NCI-H1105 treated with DMSO at 0.1 percent for 48 hours (cell line): ENCODE measurements at places on chromosomes 12 and 14.

DNA sequence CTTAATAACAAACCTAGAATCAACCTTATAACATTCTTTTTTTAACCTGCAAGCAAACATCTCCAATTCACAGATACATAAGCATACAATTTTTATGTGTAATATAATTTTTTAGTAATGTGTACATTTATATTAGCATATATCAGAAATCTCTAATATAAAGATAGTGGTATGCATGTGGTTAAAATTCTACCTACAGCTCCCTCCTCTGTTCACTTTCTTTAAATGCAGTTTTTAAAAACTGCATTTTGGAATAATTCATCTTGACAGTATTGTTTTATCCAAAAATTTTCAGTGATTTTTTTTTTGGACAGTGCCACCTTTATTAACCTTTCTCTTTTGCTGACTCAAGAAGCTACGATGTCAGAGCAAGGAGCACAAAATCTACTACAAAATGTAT is 13.2 kb upstream of the RXYLT1 start:
- DNase-seq = peak; percentile 2

GRCh38 chr14:54489731-54490444 is 1.1 kb upstream of the GMFB start:
- DNase-seq = no peak

DNA sequence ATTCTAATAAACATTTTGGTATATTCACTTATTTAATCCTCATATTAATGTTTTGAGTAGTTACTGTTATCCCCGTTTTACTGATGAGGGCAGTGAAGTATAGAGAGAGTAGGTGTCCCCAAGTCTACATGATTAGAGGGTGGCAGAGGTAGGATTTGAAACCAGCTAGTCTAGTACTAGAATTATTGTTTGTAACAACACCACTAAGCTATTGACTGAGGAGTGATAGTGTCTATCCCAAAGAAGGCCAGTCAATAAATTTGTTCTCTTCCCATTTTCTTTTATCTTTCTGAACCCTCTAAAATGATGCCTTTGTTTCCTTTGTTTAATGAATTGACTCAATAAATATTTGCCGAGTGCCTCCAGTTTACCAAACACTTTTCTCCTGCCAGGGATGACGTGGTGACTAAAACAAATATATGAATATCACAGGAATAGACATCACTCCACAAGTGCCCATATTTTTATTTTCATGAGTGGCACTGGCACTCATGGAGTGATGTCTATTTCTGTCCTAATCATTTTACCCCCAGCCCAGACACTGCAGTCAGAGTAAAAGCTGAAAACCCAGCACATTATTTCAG is 247.5 kb downstream of the SLC16A7 start:
- DNase-seq = no peak

DNA sequence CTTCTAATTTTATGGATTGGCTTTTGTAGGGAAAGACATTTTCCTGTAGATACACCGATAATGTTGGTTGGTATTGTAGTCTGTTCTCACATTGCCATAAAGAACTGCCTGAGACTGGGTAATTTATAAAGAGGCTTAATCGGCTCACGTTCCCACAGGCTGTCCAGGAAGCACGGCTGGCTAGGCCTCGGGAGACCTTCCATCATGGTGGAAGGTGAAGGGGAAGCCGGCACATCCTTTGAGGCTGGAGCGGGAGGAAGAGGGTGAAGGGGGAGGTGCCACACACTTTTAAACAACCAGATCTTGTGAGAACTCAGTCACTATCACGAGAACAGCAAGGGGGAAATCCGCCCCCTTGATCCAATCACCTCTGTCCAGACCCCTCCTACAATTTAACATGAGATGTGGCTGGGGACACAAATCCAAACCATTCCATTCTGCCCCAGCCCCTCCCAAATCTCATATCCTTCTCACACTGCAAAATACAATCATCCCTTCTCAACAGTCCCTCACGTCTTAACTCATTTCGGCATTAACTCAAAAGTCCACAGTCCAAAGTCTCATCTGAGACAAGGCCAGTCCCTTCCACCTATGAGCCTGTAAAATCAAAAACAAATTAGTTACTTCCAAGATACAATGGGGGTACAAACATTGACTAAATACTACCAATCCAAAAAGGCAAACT is 66.7 kb upstream of the EIF5 start:
- DNase-seq = no peak

DNA sequence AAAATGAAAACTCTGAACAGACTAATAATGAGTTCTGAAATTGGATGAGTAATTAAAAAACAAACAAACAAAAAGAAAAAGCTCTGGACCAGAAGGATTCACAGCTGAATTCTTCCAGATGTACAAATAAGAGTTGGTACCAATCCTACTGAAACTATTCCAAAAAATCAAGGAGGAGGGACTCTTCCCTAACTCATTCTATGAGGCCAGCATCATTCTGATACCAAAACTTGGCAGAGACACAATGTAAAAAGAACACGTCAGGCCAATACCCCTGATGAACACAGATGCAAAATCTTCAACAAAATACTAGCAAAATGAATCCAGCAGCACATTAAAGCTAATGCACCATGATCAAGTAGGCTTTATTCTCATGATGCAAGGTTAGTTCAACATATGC is 183.9 kb upstream of the CNOT2 start:
- no peak for DNase-seq

DNA sequence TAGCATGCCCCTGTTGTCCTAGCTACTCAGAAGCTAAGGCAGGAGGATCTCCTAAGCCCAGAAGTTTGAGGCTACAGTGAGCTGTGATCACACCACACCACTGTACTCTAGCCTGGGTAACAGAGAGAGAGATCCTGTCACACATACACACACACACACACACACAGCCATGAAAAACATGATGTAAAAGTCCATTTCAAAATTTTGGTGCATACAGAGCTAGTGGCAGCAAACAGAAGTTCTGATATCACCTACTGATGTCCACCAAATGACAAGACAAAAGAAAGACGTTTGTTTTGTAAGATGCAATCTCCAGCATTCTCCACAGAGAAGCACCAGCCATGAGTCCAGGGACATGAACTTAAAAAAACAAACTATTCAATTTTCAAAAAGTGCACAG is 15.9 kb downstream of the AREL1 start:
- DNase-seq = no peak

- peak; percentile 77 for DNase-seq
Measured at GRCh38 chr12:105920161-105920684, 218.5 kb downstream of the NUAK1 start.

GRCh38 chr14:26636561-26636960 is 38.7 kb upstream of the NOVA1 start:
- DNase-seq = no peak

DNA sequence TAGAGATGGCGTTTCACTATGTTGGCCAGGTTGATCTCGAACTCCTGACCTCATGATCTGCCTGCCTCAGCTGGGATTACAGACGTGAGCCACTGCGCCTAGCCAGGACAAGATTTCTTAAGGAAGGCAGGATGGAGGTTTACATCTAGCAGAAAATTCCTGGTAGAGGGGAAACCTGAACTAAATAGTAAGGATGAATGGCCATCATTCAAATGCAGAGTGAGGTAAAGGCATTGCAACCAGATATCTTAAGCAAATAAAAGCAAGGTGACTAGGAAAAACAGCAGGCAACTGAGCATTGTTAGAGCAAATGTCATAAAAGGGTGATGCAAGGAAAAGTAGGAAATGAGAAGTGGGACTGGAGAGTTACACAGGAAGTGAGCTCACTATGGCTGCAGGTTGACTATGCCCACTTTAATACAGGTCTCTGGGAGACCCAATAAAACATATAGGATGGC is 133.0 kb downstream of the SOX5 start:
- DNase-seq = no peak

DNA sequence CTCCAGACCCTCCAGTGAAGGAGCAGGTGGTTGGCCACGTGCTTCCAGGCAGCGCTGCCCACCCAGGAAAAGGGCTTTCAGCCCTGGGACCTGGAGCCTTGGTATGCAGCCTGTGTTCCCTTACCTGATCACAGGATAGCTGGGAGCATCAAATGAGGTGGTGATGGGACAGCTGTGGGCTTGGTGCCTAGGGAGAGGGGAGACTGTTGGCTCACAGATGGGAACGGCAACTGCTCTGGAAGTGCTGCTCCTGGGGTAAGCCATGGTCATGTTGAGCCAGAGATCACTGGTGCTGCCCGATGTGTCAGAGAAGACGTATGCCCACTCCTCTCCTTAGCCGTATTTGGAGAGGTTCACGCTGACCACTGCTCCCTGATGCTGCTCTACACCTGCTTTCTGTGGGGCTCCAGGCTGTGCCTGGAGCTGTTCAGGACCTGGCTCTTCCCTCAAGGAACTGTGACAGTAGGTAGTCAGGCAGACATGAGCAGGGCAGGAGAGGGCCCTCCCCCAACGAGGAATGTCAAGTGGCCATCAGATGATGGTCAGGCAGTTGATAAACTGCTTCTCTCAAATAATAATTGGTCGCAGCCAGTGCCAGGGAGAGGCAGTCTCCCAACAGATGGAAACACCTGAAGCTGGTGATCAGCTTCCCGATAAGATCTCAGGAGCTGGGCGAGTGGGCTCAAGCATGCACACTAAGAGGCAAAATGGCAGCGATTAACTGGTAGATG is 2.8 kb upstream of the CYP46A1 start:
- peak; percentile 87 for DNase-seq

GRCh38 chr12:27366621-27367020 is 34.0 kb downstream of the BMAL2 start:
- no peak for DNase-seq

GRCh38 chr12:92520511-92520910 is 182.3 kb upstream of the PLEKHG7 start:
- DNase-seq = no peak

GRCh38 chr14:100187247-100187833 is 27.9 kb upstream of the DEGS2 start:
- DNase-seq = no peak

- DNase-seq = no peak
Measured at GRCh38 chr12:79071498-79071897, 206.9 kb downstream of the SYT1 start.

DNA sequence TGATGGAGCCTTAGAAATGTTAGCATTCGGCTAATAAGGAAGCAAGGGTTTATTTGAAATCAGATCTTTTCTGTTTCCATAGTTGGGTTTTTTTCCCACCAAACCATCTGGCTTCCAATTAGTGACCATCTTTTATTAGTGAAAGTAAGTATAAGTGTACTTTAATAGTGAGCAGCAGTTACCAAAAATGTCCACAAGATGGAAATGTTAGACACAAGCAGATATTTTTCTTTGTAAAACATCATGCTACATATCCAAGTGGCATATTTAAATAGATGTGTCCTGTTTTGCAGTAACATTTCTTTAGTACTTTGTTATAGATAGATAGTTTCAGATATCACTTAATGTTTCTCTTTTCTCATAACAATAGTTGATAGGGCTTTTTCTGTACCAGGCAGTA is 28.8 kb downstream of the YEATS4 start:
- DNase-seq = no peak

GRCh38 chr12:43921666-43922337 is 85.9 kb downstream of the TMEM117 start:
- DNase-seq = no peak

- DNase-seq = no peak
Measured at GRCh38 chr14:32947081-32947480, 8.4 kb downstream of the NPAS3 start.

- DNase-seq = no peak
Measured at GRCh38 chr14:22508150-22508457, 80.9 kb downstream of the DAD1 start.

- no peak for DNase-seq
Measured at GRCh38 chr14:106518054-106518943, 991.9 kb downstream of the TMEM121 start.

DNA sequence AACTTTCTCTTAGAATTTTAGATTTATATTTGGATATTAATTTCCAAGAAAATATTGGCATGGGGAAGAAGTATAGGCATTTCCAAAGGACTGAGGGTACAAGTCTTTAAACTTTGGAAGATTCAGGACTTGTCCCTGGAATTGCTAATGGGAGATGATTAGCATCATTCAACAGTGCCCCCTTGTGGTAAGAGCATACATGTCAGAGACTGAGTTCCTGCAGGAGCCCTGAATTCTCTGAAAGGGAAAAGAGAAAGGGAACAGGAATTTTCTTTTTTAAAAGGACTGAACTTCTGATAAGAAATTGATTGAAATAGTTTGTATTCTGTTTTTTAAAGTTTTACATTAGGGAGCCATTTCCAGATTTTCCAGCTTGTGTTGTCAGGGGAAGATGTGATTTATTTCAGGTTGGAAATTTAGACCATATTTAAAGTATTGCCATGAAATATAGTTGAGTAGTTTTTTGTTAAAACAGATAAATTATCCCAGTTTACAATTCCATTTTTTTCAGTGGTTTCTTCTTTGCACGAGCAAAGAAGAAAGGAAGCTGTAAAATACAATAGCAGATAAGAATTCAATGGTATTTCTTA is 44.0 kb upstream of the REP15 start:
- peak; percentile 68 for DNase-seq

GRCh38 chr14:67623114-67623513 is 3.4 kb downstream of the ARG2 start:
- DNase-seq = peak; percentile 12

- no peak for DNase-seq
Measured at GRCh38 chr12:129394177-129394825, 509.5 kb downstream of the TMEM132D start.

DNA sequence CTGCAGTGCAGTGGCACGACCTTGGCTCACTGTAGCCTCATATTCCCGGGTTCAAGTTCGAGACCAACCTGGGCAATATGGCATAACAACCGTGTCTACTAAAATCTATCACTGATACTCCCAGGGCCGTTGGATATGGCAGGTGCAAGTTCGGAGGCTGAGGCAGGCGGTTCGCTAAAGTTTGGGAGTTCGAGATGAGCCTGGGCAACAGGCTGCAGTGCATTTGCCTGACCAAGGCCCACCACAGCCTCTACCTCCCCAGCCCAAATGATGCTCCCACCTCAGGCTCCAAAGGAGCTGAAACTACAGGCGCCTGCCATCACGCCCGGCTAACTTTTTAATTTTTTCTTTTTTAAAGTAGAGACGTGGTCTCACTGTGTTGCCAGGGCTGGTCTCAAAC is 177.1 kb upstream of the ALG10B start:
- DNase-seq = no peak

GRCh38 chr14:54675236-54676128 is 108.6 kb downstream of the SAMD4A start:
- DNase-seq = no peak

GRCh38 chr14:22844221-22845102 is 8.1 kb downstream of the MMP14 start:
- DNase-seq = no peak

GRCh38 chr14:96497087-96497486 is 5.1 kb upstream of the PAPOLA start:
- no peak for DNase-seq

DNA sequence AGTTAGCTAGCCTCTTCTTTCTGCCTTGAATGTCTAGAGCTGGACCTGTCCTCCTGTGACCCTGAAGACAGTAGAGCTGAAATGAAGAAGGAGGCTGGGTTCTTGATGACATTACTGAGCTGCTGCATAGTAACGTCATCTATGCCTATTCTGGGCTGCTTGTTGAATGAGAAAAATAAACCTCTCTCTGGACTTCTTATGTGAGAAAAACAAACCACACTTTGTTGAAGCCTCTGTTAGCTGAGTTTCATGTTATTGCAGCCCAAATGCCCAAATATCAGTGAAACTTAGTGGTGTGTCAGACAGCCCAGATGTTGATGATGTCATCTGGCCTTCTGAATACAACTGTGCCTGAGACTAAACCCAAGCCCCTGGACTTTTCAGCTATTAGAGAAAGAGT is 67.0 kb upstream of the MAX start:
- DNase-seq = no peak

- no peak for DNase-seq
Measured at GRCh38 chr12:93762912-93763553, 85.9 kb downstream of the CRADD start.

GRCh38 chr14:95265106-95266094 is 54.3 kb downstream of the CLMN start:
- DNase-seq = no peak

GRCh38 chr12:114636723-114637480 is 47.1 kb downstream of the TBX3 start:
- no peak for DNase-seq
